ENCODE measurements at places on chromosomes 1 and 21.

- no peak for DNase-seq
Observed at GRCh38 chr1:2556277-2556677, at the start of gene TNFRSF14. TSS of gene TNFRSF14 (plus strand) at chr1:2556371. CDS start at chr1:2556665, 294 bp downstream.

- no peak for DNase-seq
Observed at GRCh38 chr1:159707472-159708260, 6.7 kb downstream of the CRP start.

DNA sequence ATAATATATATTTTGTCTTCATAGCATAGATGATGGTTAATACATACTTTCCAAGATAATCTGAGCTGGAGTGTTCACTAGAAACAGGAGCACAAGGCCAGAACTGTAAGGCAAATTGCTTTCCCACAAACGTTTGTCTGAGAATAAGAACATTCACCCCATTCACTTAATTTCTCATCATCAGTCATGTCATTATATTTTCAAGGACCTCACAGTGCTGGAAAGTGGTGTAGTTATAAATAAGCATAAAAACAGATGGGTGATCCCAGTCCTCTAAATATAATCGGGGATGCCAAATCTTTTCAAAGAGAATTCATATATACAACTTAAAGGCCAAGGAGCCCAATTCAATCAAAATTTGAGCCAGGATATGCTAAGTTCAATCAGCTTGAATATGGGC is 8.4 kb downstream of the PRRX1 start:
- no peak for DNase-seq

GRCh38 chr1:244383278-244383884 is 68.3 kb downstream of the ADSS2 start:
- DNase-seq: no peak

GRCh38 chr1:40185951-40186864 is 25.0 kb downstream of the RLF start:
- DNase-seq: no peak

DNA sequence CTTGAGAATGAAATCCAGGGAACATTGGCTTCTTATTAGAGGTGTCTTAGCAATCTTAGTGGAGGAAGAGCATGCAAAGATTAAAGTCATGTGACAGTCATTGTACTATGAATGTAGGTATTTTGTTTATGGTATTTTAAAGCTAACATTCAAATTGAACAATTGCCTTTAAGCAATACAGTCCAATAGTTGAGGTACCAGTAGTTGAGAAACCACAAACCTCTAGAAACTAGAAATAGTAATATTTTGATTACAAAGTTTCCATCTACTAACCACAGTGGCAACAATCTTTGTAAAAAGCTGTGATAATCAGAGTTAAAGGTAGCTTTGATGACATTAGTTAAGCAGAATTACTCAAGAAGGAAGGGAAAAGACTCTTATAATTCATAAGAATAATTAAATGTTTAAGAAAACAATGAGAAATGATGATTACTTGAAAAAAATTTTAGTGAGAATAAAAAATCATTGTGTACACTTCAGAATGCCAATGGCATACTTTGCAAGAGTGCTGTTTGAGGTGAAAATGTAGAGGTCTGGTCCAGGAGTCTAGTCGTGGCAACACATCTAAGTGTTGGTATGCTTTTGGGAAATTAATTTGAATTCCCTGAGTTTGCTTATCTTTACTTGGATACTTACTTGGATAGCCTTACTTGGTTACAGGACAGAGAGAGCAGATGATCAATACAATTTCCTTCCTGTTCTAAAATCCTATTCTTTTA is 104.9 kb upstream of the PTGFR start:
- DNase-seq: no peak

- no peak for DNase-seq
Observed at GRCh38 chr1:215032911-215033526, 49.5 kb upstream of the KCNK2 start.

- peak; percentile 55 for DNase-seq
Observed at GRCh38 chr21:42218836-42219605, at the start of gene ABCG1. TSS of gene ABCG1 (plus strand) at chr21:42219140. CDS start at chr21:42219263, 123 bp downstream.

DNA sequence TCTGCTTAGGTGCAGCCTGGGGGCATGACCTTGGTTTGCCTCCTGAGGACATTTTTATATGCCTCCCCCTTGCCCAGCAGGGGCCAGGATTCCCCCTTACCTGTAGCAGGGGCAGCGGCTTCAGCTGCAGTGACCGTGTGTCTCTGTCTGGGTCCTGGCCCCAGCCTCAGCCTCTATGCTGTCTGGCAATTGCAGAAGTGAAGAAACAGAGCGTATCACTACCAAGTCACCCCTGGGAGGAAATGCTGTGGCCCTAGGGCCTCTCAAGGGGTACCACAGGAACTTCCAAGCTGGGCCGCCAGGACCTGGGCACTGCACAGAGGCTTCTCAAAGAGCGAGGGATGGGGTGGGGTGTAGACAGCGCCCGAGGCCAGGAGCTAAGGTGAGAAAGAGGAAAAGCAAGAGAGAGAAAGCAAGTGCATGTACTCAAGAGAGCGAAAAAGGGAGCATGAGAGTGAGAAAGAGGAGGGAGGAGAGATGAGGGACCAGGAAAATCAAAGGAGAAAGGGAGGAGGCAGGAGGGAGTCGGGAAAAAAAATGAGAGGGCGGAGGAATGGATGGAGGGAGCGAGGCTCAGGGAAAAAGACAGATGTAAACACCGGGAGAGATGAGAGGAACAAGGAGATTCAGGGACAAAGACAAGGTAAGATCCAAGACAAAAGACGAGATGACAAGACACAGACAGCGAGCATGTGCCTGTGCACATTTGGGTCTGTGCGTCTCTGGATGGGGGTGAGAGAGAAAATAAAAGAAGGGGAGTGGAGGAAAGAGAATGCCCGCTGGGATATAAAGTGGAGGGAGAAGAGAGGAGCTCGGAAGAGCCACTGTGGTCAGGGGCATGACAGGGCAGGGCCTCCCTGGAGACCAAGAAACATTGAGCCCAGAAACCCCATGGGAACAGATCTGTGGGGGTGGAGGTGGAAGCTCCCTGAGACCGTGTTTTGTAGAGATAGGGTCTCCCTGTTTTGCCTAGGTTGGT is at the start of gene PTAFR:
PTAFR (minus strand) TSS at position 199 of the 979 bp plus-strand sequence. CDS start 25,669 bp downstream, outside the sequence.
- no peak for DNase-seq

- no peak for DNase-seq
Observed at GRCh38 chr1:230090194-230090711, 23.2 kb downstream of the GALNT2 start.

DNA sequence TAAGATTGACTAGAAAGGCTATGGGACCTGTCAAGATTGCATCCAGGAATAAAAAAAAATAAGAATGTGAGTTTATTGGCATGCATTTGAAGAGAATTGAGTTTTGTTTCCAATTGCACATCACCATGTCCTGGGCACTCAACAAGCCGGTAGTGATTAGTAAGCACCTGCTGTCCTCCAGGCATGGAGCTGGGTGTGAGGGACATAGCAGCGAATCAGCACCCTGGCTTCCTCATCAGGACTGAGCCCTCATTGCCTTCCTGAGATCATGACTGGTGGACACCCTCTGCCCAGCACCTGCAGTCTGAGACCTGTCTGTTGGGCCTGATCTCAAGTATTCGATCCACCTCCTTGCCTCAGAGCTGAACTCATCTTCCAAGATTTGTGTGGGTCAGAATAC is 26.8 kb downstream of the S100A6 start:
- DNase-seq: no peak

GRCh38 chr1:210598135-210598652 is 269.5 kb downstream of the HHAT start:
- DNase-seq: no peak
